ENCODE measurements at places on chromosomes 5 and 9. TPM values are rescaled to one million over a fixed set of nuclear protein-coding genes. Genes with fewer than 3 reads are reported as not detected.

Gene ZDHHC11B
- total RNA-seq = not detected

Gene CDC25C
- 0.65 TPM for total RNA-seq

Gene FLT4
- total RNA-seq = 0.16 TPM

Gene LHX6
- not detected for total RNA-seq

Gene MAST4
- total RNA-seq = 6.3 TPM

Gene LSM11
- total RNA-seq = 3.1 TPM

All from hair follicle dermal papilla cell (primary cell).